ENCODE measurements at places on chromosomes 1 and 21. TPM values are rescaled to one million over a fixed set of nuclear protein-coding genes. Genes with fewer than 3 reads are reported as not detected.

MYBPH gene
- not detected for total RNA-seq

DNAJC28 gene
- 3.0 TPM for total RNA-seq

AGMAT gene
- 0.25 TPM for total RNA-seq

HSD3B1 gene
- not detected for total RNA-seq

ILF2 gene
- 133 TPM for total RNA-seq

CFAP107 gene
- total RNA-seq: not detected

MYOC gene
- 0.25 TPM for total RNA-seq

GPA33 gene
- total RNA-seq: not detected

IGSF21 gene
- total RNA-seq: 32.0 TPM

KRTAP19-5 gene
- not detected for total RNA-seq

CLCA2 gene
- total RNA-seq: under 0.01 TPM

CAMK1G gene
- total RNA-seq: 3.4 TPM

MCOLN3 gene
- total RNA-seq: not detected

ERICH3 gene
- total RNA-seq: 15.0 TPM

OR2L5 gene
- 0.25 TPM for total RNA-seq

HSD3B2 gene
- total RNA-seq: not detected

BRINP3 gene
- 38.6 TPM for total RNA-seq

PDZK1 gene
- 2.0 TPM for total RNA-seq

BEND5 gene
- 12.0 TPM for total RNA-seq

DNAJC8 gene
- total RNA-seq: 27.5 TPM

S100A12 gene
- total RNA-seq: 1.7 TPM

SMIM1 gene
- not detected for total RNA-seq

OR14K1 gene
- total RNA-seq: not detected

MFAP2 gene
- 5.9 TPM for total RNA-seq

LCE3E gene
- total RNA-seq: not detected

RNU1-2 gene
- total RNA-seq: 73,230 TPM

LCE2A gene
- total RNA-seq: not detected

LIX1L gene
- total RNA-seq: 22.4 TPM

LCE1E gene
- not detected for total RNA-seq

NFIA gene
- total RNA-seq: 85.8 TPM

CCNL2 gene
- 86.1 TPM for total RNA-seq

DPYD gene
- total RNA-seq: 32.0 TPM

LHX8 gene
- under 0.01 TPM for total RNA-seq

METTL25B gene
- total RNA-seq: 6.6 TPM

TEKT2 gene
- total RNA-seq: 5.9 TPM

PROX1 gene
- 13.3 TPM for total RNA-seq

LAX1 gene
- total RNA-seq: not detected

ATAD3B gene
- 10.8 TPM for total RNA-seq

C1orf185 gene
- total RNA-seq: not detected

CSMD2 gene
- 22.9 TPM for total RNA-seq

OPTC gene
- not detected for total RNA-seq

ADGRL4 gene
- 4.9 TPM for total RNA-seq

OR6N1 gene
- total RNA-seq: not detected

MCOLN2 gene
- not detected for total RNA-seq

ZBTB18 gene
- 364 TPM for total RNA-seq

FUCA1 gene
- total RNA-seq: 16.2 TPM

CCDC17 gene
- 0.25 TPM for total RNA-seq

USH2A gene
- under 0.01 TPM for total RNA-seq

OR2G6 gene
- total RNA-seq: not detected

TIE1 gene
- 9.6 TPM for total RNA-seq

WNT4 gene
- total RNA-seq: 3.4 TPM

DYRK1A gene
- 116 TPM for total RNA-seq

C8B gene
- total RNA-seq: not detected

AGTRAP gene
- 3.4 TPM for total RNA-seq

PCP4 gene
- 5.2 TPM for total RNA-seq
